Neural crest cell (in vitro differentiated cells): ENCODE measurements at places on chromosomes 3 and 15.

- no peak for DNase-seq
Measured at GRCh38 chr15:76169911-76170800, 110.4 kb downstream of the TMEM266 start.

DNA sequence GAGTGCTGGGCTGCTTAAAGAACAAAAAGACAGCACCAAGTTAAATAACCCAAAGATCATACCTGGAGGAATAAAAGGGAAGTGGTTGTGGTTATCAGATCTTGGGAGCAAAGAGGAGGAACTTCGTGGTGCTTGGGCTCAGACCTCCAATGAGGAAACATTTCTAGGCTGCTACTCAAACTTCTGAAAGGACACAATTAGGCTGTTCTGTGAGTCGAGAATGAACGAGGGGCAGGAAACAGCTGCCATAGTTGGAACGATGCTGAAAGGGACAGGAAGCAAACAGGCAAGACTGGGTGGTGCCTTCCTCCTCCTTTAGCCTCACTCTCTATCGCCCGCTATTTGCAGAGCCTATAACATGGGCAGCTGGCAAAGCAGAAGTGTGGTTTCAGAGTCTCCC is 276.3 kb upstream of the ARRDC4 start:
- DNase-seq = no peak

GRCh38 chr15:77823736-77824135 is 191.0 kb upstream of the LINGO1 start:
- no peak for DNase-seq

GRCh38 chr3:21587894-21588293 is 163.1 kb downstream of the ZNF385D start:
- DNase-seq = no peak

DNA sequence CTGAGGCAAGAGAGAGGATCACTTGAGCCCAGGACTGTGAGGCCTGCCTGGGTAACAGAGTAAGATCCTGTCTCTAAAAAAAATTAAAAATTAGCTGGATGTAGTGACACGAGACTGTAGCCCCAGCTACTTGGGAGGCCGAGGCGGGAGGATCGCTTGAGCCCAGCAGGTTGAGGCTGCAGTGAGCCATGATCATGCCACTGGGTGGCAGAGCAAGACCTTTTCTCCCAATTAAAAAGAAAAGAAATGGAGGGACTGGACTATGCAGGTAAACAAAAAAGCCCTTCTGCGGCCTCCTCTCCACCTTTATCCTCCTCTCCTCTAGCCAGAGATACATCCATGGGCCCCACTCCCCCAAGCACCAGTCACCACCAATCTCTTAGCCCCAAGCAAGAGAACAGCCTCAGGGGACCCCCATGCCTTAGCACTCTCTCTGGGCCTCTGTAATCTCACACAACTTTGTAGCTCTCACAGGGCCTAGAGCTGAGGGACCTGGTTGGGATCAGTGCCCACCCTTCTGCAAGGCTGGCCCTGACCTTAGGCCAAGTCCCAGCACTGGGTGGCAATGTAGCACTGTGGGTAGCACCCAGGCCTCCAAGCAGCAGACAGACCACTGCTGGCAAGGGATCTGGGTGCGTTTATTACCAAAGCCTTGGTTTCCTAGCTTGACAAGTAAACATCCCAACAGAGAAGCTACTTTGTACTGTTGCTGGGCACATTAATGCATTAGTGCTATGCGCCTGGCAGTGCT is 43.4 kb downstream of the FAM174B start:
- no peak for DNase-seq

GRCh38 chr15:101535170-101535902 is 45.8 kb upstream of the PCSK6 start:
- no peak for DNase-seq

DNA sequence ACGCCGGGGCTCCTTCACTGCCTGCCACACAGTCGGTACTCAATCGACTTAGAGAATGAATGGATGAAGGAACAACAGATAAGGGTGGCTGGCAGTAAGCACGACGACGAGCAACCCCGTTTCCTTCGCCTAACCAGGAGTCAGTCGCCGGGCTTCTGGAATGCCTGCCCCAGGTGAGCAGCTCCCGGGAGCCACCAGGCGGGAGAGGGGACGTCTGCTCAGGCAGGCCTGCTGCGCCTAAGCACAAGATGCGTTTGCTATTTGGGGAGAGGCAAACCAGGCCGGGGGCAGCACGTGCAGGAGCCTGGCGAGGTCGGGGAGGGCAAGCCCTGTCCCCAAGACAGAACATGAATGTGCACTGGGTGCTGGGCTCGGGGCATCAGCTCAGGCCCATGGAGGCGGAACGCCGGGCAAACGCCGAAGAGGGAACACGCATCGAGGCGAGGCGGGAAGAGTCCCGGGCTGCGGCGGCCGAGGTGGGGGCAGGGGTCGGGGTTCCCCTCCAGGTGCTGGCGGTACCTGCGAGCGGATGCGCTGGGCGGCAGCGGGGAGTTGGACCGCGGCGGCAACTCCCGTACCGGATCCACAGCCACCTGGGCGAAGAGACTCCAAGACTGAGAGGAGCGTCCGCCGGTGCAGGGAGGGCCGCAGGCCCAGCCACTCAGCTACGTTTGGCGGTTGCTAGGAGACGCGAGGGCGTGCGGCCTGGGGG is at the start of gene CFAP92:
TSS of gene CFAP92 (minus strand) at position 616 of the 712 bp plus-strand sequence. CDS start 772 bp downstream, outside the sequence.
- DNase-seq = peak; percentile 89

- no peak for DNase-seq
Measured at GRCh38 chr15:49674370-49674769, 53.5 kb downstream of the DTWD1 start.

- no peak for DNase-seq
Measured at GRCh38 chr3:158430968-158431367, 140.0 kb upstream of the MLF1 start.

DNA sequence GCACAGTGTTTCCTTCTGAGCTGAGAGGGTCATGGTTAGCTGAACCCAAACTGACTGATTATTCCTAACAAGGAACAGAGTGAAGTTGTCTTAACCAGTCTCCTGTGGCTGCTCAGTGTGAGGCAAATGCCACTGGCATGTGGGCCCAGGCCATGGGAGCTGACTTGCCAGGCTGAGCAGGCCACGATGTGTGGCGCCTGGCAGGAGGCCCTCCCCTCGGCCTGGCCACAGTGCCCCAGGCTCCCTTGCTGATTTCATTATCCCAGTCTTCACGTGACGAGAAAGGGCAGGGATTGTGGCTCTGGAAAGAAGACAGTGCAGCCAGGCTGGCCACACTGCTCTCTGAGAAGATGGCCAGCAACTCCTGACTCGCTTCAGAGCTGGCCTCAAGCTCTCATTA is 58.8 kb downstream of the SLCO2A1 start:
- no peak for DNase-seq

DNA sequence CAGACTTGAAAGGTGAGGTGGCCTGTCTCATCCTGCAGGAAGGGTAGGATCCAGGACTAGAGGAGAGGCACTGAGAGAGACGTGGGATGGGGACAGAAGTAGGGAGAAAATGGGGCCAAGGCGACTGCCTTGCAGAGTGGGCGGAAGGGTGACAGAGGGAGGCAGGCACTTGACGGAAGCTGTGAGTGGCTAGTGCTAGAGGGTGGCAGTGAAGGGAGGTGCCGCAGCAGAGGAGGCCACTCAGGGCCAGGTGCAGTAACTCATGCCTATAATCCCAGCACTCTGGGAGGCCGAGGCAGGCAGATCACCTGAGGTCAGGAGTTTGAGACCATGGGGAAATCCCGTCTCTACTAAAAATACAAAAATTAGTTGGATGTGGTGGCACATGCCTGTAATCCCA is 7.3 kb downstream of the CCDC33 start:
- DNase-seq = no peak

- peak; percentile 48 for DNase-seq
Measured at GRCh38 chr3:51671734-51672475, 853 bp downstream of the TEX264 start.

DNA sequence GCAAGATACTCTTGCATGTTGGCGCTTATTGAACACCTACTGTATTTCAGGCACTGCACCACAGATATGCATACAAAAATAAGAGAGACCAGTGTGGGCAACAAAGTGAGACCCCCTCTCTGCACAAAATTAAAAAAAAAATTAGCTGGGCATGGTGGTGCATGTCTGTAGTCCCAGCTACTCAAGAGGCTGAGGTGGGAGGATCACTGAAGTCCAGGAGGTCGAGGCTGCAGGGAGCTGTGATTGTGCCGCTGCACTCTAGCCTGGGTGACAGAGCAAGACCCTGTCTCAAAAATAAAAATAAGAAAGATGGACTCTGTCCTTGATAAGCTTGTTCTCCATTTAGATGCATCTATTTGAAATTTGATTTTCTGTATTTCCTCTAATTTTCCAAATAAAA is 20.8 kb downstream of the FEM1B start:
- no peak for DNase-seq

DNA sequence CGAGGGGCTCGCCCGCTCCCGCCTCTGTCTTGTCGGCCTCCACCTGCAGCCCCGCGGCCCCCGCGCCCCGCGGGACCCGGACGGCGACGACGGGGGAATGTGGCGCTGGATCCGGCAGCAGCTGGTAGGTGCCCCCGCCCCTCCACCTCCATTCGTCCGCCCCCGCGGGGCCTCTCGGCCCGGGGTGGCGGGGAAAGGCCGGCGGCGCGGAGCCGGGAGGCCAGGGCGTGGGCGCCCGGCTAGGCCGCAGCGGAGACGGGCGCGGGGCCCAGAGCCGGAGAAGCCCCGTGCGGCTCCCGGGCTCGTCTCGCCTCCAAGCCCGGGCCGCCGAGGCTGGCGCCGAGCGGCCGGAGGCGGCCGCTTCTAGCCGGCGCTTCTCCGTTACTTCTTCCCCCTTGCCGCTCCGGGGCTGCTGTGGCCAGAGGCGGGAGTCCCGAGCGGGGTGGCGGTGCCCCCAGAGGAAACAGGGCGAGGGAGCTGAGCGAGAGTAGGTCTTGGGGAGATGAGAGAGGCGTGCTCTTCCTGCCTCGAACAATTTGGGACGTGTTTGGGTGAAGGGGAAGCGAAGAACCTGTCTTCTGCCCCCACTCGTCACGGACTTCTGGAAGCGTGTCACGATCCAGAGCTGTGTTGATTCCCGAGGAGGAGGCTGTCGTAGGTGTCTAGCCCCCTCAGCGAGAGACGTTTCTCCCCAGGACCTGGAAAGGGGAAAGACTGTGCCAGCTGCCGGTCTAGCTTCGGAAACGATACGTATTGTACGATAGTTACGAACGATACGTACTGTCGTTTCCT is 555 bp downstream of the ATP11B start:
- DNase-seq = peak; percentile 21

DNA sequence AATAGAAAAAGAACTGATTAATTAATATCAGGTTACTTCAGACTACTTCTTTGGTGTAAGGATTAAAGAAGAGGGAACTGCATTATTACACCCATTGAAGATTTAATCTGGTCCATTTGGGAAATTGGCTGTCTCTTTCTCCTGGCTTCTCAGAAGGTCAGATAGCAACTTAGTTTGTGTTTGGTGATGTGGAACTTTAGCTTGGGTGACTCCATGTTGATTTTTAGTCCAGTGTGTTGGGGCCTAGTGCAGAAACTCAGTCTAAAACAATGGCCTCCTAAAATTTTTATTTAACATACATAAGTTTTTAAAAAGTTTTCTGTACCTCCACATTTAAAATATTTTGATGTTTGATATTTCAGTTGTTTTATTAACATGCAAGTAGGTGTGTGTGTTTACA is 27.6 kb upstream of the GPD1L start:
- no peak for DNase-seq

- DNase-seq = no peak
Measured at GRCh38 chr15:68558318-68559305, 20.2 kb upstream of the CORO2B start.

- DNase-seq = no peak
Measured at GRCh38 chr3:15815696-15816095, 17.9 kb upstream of the ANKRD28 start.

GRCh38 chr3:193389335-193389734 is 10.8 kb upstream of the ATP13A5 start:
- DNase-seq = no peak

DNA sequence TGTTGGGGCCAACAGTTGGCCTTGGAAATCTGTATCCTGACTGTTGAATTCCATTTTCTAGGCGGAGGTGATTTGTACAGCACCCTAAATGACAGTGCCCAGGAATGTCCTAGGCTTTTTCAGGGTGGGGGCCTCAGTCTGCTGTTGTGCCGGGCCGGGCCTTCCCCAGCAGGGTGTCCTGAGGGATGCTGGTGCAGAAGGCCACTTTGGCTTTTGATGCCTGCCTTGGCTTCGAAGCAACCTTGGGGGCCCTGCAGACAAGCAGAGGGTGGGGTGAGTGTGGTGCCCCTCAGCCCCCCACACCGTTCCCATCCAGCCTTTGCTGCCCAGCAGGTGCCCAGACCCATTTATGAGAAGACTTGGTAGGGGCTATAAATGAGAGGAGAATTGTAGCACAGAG is 33.0 kb downstream of the SYNM start:
- no peak for DNase-seq

- DNase-seq = no peak
Measured at GRCh38 chr3:8777201-8777977, 8.0 kb upstream of the OXTR start.

DNA sequence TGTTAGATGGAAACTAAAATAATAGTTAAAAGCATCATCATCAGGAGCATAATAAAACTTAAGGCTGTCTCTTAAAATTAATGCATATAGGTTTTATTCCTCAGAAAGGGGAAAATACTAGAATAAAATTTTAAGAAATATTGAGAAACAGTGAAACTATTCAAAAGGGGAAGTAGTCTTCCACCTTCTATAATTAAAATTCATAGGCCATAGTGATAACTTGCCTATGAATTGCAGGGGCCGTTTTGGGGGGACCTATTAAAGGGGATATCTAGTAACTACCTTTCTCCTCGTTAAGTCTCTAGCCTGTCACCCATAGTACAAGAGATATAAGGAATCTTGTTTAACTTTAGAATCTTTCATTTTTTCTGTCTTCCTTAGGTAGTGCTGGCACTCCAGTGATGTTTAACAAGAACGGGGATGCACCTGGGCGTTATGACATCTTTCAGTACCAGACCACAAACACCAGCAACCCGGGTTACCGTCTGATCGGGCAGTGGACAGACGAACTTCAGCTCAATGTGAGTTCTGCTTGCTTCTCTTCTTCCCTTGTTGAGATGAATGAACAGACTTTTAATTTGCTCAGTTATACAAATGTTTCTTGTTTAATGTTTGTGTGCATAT is 600.4 kb downstream of the GRM7 start:
- DNase-seq = no peak

GRCh38 chr15:72783004-72783639 is 436 bp downstream of the ADPGK start:
- no peak for DNase-seq

- DNase-seq = no peak
Measured at GRCh38 chr3:167776066-167776685, 40.7 kb downstream of the SERPINI1 start.

- DNase-seq = no peak
Measured at GRCh38 chr15:58520936-58521292, 89.1 kb downstream of the LIPC start.
